ENCODE measurements at places on chromosomes 11 and 22.
A peak's percentile ranks its signal among the peaks of the same experiment; 100 is the strongest.

GRCh38 chr11:134207538-134208239 is 16.1 kb downstream of the NCAPD3 start:
- peak; percentile 75 for DNase-seq

GRCh38 chr11:31641477-31642062 is 132.0 kb downstream of the ELP4 start:
- DNase-seq, result peak; percentile 1

- DNase-seq, result no peak
Observed at GRCh38 chr11:21634956-21635355, 557.9 kb upstream of the ANO5 start.

DNA sequence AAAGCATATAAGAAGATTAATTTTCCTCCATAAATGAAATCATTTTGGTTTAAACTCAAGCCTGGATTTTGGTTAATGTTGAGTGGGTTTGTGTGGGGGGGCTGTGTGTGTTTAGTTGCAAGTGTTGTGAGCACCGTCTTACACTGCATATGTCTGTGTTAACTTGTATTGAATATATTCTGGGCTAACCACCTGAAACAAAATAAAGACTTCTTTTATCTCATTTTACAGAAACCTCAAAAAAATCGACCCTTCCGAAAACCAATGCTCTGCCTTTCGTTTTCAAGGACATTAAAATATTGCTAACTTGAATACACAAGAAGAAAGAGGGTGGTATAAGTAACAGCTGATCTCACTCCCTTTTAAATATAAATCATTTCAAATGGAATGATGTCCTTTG is 192.2 kb upstream of the BLID start:
- no peak for DNase-seq

- no peak for DNase-seq
Observed at GRCh38 chr11:37948258-37948657, 1350.2 kb upstream of the RAG2 start.

DNA sequence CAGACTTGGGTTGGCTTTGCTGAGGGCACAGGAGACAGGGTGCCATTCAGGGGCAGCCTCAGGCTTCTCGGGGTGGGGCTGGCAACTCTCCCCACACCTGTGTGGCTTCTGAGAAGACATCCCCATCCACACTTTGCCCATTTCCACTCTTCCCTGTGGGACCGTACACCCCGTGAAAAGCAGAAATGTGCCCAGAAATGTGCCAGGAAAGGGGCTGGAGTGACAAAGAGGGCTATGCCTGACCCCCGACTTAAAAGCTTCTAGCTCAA is 50.6 kb downstream of the SGSM3 start:
- no peak for DNase-seq

All from stimulated activated CD4-positive, alpha-beta T cell treated with anti-CD3 and anti-CD28 coated beads, Interleukin-15, amount 100 ng/mL, for 24 hours (primary cell).